ENCODE measurements at places on chromosomes 2 and 18. TPM values are rescaled to one million over a fixed set of nuclear protein-coding genes. Genes with fewer than 3 reads are reported as not detected.

Gene ACVR1C
- total RNA-seq = 8.7 TPM

Gene CAVIN2
- 53.8 TPM for total RNA-seq

Gene ANKRD30BL
- total RNA-seq = 1.2 TPM

Gene RAPH1
- total RNA-seq = 10.5 TPM

Gene ZBTB7C
- 26.6 TPM for total RNA-seq

Gene GREB1
- total RNA-seq = 488 TPM

- no peak for DNase-seq
These were observed 181.8 kb upstream of the GCFC2 start for GRCh38 chr2:75892490-75892889.

- DNase-seq = no peak
These were observed 25.0 kb downstream of the FASTKD2 start for GRCh38 chr2:206790311-206790935.

DNA sequence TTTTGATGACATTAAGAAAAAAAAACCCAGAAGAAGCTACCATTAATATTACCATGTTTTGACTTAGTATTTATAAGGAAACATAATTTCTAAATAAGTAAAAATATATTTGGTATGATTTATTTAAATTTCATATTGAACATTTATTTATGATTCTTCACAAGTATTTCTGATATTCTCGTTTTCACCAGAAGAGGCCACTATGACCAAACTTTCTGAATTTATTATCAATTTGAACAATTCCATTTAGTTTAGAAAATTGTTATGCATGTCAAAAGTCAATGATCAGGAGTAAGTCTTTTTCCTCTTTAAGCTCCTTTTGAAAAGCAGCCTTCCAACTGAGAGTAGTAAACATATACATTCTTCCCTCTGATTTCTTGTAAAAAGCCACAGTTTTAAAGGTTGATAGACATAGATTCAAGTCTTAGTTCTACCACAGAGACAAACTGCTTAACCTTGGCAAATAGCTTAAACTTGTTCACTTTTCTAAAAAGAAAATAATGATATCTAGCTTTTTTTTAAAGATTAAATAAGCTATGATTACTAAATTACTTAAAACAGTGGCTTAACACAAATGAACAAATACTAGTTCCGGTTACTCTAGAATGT is 329.9 kb downstream of the TRIB2 start:
- DNase-seq = no peak

DNA sequence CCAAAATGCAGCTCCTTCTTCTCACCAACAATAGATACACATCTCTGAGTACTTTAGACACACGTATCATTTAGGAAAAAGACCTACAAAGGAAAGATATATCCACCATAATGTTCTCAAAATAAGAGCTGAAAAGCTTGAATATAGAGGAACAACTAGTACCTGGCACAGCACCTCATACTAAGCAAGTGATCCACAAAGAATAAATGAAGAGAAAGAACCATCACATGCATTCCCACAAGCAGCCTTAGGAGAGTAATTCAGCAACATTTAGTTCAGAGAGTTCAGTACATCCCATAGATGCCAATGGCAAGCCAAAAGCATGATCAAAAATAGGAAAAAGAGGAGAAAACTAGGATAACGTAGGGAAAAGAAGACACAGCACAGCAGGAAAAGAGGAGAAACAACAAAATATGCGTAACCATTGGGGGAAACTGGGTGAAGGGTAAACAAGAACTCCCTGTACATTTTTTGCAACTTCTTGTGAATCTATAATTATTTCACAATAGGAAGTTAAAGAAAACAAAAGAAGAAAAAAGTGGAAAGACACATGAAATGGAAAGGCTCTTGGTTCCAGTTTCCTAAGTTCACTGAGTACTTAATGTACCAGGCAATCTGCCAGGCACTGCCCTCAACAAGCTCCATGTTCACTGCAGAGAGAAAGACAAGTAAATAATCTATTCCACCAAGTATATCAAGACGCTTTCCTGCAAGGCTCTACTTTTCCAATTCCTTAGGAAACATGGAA is 22.3 kb downstream of the CLASP1 start:
- DNase-seq = no peak

DNA sequence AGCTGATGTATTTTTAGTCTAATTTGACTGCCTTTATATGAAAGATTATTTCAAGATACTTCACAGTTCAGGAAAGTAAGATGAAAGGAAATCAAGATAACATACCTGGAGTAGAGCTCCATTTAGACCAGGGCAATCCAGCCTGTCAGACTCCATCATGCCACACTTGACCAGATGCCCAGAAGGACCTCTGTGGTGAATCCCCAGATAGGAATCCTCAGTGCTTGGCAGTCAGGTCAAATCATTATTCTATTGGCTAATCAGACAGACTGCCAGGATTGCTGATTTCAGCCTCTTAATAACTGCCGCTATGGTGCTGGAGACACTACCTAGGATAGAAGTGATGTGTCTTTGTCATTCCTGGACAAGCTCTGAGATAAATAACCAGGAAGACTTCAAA is 404.2 kb downstream of the STK39 start:
- no peak for DNase-seq

GRCh38 chr18:76056471-76057110 is 438.5 kb downstream of the ZNF516 start:
- peak; percentile 79 for DNase-seq

GRCh38 chr2:149313512-149313972 is 16.8 kb upstream of the LYPD6 start:
- no peak for DNase-seq

GRCh38 chr2:41791523-41791922 is 256.3 kb upstream of the PKDCC start:
- peak; percentile 35 for DNase-seq

DNA sequence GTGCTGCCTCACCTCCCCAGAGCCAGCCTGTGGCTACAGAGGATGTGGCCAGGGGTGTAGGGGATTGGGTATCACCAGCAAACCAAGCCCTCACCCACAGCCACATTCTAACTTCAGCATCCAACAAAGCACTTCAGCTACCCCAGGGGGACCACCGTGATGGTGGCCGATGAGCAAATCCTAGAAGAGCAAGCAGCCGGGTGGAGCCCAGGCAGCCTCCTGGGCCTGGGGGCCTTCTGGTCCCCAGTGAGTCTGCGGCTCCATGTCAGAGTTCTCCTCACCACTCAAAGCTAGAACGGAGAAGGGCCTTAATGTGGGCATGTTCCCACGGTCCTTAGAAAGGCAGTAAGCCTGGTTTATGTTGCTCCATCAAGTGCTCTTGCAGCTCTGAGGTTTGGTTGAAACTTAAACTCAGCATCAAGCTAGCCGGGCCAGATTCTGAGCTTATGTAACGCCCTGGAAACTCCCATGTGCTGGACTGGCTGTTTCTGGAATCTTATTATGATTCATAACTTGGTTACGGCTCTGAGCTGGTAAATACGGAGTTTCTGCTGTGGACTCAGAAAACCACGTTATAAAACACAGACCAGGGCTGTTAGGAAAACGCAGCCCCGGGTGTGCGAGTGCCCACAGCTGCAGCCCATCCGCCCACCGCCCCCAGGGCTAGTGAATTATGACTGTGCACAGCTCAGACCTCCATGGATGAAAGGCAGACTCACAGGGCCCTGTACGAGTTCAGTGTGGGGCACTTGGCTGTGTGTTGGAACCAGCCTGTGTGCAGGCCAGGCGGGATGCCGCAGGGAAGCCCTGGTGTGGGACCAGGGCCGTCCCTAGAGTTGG is 99.8 kb downstream of the SEPTIN10 start:
- DNase-seq = peak; percentile 71

GRCh38 chr18:49178321-49178720 is 227.6 kb upstream of the SMAD7 start:
- DNase-seq = no peak

- DNase-seq = peak; percentile 90
These were observed 284.1 kb downstream of the PHLPP1 start for GRCh38 chr18:62999392-62999791.

DNA sequence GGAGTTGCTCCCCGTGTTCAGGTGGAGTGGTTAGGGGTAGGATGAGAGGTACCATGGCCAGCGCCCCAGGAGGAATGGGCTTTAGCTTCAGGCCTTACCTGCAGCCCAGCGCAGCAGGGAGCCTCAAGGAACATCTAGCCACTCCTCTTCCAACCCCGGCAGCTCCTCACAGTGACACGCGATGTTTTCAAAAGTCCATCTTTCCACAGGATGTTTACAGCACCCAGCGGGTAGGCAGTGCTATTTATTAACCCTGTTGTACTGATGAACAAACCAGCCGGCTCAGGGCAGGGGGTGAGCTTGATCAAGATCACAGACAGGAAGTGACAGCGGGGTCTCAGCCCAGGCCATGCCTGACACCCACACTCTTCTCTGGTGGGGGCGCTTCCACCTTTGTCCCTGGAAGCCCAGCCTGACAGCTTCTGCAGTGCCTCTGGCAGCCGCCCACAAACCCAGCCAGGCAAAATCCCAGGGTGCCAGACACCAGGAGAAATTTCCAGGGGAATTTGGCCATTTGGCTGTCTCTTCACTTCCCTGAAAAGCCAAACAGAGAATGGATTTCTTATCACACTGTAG is 18.4 kb upstream of the PRLH start:
- DNase-seq = no peak

DNA sequence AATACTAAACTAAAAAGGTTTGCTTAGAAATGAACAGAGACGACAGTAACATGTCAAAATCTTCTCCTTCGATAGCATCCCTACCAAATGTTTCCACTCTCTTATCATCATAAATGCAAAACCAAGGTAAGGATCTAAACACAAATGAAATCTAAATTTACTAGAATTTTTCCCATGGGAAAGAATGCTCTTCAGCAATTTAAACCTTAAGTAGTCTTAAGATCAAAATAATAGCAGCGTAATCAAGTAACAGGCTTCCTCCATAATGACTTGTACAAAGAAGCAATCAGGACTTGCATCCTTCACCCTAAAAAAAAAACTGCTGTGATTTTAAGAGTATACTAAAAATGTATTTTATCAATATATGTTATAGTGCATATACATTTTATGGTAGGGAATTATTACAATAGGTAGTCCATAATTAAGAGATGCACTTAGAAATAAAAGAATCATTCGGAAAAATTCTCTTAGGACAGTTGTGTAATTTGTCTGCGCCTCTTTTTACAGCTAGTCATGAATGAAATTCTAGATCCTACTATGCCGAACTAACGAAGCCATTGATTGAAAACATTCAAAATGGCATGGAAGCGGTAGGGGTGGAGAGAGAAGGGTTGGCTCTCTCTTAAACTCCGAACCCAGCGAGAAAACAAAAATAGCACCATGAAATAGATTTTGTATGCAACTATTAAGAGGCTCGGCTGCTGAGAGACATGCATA is 1.3 kb downstream of the PGAP1 start:
- no peak for DNase-seq

DNA sequence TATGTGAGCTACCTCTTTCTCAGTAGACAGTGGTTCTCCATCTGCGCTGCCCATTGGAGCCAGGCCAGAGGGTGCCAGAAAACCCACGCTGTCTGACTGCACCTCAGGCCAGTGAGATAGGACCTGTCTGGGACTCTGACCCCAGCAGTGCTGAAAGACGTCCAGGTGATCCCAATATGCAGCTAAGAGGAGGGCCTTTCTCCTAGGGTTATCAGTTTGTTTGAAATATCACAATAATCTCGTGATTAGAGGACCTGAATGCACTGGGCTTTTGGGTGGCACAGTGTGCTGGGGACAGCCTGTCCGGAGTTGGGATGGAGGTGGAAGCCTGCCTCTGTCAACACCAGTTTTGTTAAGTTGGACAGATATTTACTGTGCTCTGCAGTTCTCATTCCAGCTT is 216.3 kb downstream of the LDLRAD4 start:
- DNase-seq = no peak

GRCh38 chr2:156625360-156626170 is 189.4 kb downstream of the GPD2 start:
- no peak for DNase-seq

GRCh38 chr18:7725897-7726296 is 158.8 kb downstream of the PTPRM start:
- no peak for DNase-seq

DNA sequence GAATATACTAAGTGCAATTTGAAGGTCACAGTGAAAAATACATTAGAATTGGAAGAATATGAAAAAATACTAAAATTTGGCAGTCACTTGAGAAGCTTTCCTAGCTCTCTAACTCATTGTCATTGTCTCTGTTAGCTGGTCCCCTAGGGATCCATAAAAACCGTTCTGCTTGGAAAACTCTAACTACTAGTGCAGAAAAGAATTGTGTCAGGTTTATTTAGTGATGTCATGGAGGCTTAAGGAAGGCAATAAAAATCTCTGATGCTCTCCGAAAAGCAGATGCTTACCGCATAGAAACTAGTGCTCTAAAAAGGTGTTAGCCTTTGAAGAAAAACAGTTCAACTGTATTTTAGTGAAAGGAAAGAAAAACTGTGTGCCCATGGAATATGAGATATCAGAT is 150.1 kb upstream of the DLGAP1 start:
- DNase-seq = no peak

DNA sequence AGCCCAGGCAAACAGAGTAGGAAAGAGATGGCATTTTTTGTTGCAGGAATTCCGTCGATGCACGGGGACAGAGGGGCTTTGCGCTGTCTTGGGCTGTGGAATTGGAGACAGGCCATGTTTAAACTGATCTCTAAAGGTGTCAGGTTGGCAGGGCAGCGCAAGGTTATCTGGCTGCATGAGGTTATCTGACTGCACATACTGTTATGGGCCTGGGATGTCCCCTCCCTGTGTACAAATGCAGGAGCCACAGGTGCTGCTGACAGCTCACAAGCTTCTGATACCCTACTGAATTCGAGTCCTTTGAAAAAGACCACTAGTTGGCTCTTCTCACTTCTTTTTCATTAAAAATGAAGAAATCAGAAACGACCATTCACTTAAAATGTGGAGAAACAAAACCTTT is 255.4 kb downstream of the PLCL1 start:
- no peak for DNase-seq

GRCh38 chr18:26630596-26630995 is 82.2 kb upstream of the KCTD1 start:
- no peak for DNase-seq

DNA sequence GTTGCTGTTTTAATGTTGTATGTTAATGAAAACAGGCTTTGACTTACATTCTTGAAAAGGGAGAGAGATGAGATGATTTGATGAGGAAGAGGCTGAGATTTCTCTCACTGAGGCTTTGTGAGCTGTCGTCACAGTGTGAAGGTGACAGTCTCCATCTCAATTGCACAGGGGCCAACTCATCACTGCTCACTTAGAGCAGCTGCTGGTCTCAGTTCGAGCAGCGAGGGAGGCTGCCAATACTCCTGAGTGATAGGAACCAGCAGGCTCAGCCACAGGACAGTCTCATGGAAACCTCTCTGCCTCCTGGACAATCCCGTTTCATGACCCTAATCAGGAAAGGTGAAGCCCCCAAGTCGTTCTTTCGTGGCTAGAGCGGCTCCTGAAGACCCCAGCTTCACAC is 170.7 kb upstream of the SOX11 start:
- no peak for DNase-seq

- no peak for DNase-seq
These were observed 14.9 kb upstream of the MBP start for GRCh38 chr18:77147418-77147852.

DNA sequence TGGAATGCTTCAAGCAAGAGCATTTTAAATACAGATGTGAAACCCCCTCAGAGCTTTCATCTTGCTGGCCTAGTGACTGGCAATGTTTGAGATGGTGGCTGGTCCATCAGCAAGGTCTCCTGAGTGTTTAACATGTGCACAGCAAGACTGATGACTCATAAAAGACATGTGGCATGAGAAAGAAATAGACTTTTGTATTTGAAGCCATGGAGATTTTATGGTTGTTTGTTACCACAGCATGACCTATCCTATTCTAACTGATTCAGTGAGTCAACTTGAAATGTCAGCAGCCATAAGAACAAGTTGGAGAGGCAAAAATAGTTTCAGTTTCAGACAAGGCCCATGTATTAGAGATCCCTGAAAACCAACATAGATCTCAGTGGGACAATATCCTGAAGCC is 154.7 kb upstream of the LYPD1 start:
- DNase-seq = no peak

GRCh38 chr2:181264001-181264400 is 193.2 kb upstream of the ITGA4 start:
- no peak for DNase-seq
